NCI-H524 (cell line): ENCODE measurements at places on chromosomes 2 and 18.

DNA sequence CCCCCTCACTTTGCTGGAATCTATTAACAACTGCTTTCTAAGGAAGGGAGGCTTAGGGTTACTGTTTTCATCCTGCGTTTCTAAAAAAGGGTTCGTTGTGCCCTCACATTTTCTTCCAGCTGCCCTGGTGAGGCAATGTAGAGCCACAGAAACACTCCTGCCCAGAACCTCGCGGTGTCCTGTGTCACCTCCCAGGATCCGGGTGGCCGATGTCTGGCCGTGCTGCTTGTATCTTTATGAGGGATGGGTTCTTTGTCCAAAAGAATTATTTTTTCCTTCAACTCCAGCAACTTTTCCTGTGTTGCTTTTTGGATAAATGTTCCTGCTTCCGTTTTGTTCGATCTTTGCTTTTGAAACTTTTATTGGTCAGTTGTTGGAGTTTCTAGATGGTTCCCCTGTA, 291.8 kb upstream of the HS6ST1 start:
- no peak for DNase-seq

GRCh38 chr18:6648581-6648980, 80.9 kb upstream of the ARHGAP28 start:
- DNase-seq, result no peak

DNA sequence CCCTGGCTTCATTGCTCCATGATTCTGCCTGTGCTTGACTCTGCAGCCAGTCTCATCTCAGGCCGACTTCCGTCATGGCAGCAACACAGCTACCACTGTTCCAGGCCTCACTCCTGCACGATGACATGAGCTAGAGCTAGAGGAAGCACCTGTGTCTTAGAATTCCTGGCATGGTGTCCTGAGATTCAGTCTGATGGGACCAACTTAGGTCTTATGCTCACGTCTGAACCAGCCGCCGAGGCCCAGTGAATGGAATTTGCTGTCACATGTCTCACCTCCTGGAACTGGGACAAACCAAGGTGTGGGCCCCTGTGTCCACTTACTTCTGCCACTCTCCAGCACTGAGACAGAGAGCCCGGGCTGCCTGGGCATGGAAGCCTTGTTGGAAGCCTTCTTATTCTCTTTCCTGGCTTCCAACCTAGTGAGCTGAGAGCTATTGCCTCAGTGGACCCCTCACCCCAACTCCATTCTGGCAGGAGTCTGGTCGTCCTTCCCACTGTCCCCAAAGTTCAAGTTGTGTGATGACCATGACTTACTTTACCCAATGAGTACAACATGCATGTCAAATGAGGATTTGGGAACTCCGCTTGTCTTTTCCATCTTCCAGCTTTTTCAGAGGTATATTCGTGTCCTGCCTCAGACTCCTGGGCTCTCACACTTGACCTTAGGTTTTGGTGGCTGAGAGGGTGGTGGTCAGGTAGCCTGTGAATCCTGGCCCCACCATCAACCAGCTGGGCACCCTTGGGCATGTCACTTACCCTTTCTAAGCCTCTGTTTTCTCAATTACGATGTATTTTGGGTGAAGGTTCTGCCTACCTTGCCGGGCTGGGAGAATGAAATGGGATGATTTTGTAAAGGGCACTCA, 39.1 kb upstream of the HS6ST1 start:
- DNase-seq, result no peak

DNA sequence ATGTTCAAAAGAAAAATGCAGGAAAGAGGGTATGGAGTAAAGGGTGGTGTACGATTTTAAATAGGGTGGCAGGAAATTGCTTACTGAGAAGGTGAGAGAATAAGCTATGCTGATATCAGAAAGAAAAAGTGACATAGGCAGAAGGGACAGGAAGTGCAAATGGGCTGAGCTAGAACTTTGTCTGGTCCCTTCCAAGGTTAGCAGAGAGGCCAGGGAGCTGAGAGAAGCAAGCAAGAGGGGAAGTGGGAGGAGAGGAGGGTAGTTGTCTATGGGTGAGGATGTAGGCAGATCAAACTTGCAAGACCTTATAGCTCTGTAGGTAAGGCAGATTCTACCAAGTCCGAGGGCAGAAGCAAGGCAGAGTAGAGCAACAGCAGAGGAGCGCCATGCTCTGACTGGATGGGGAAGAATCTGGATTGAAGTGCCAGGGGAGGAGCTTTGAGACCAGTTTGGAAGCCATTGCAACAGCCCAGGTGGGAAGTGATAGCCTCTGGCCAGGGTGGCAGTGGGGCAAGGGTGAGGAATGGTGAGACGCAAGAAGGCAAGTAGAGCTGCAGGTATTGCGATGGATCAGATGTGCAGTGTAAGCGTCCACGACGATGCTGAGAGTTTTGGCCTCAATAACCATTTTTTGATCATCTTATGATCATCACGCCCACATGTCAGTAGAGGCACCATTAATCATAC, 134.4 kb upstream of the APCDD1 start:
- no peak for DNase-seq

GRCh38 chr18:57744211-57744694, 58.9 kb downstream of the ATP8B1 start:
- DNase-seq, result no peak

- DNase-seq, result no peak
These were observed 99.0 kb upstream of the CHAC2 start for GRCh38 chr2:53668624-53669026.

GRCh38 chr2:14454202-14454601, 178.3 kb upstream of the LRATD1 start:
- no peak for DNase-seq

- no peak for DNase-seq
These were observed 103.6 kb downstream of the NXPH2 start for GRCh38 chr2:138676619-138677021.
